Ascending aorta (tissue), 2 donors: ENCODE measurements at places on chromosomes 5 and 9.

- DNase-seq = no peak
Measured at GRCh38 chr5:177973066-177973635, 22.9 kb downstream of the PROP1 start.

- no peak for DNase-seq
Measured at GRCh38 chr9:6641961-6642360, 3.6 kb downstream of the GLDC start.

GRCh38 chr9:81771571-81771970, 82.2 kb upstream of the TLE1 start:
- DNase-seq = no peak

- no peak for DNase-seq
Measured at GRCh38 chr9:137639303-137640051, 20.7 kb downstream of the EHMT1 start.

GRCh38 chr9:36995927-36996705, 38.0 kb downstream of the PAX5 start:
- DNase-seq = no peak

DNA sequence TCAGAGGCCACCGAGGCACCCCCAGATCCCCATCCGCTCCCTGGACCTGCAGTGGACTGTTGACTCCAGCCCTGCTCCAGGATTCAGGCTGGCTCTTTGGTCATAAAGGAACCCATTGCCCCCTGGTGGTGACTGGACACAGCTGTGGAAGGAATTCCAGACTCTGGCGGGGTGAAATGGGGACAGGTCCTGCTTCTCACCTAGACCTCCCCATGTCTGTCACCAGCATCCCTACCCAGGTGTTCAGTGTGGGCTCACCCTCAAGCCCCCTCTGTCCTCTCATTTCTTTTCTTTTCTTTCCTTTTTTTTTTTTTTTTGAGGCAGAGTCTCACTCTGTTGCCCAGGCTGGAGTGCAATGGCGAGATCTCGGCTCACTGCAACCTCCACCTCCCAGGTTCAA, 25.5 kb upstream of the STXBP1 start:
- DNase-seq = peak; percentile 92

DNA sequence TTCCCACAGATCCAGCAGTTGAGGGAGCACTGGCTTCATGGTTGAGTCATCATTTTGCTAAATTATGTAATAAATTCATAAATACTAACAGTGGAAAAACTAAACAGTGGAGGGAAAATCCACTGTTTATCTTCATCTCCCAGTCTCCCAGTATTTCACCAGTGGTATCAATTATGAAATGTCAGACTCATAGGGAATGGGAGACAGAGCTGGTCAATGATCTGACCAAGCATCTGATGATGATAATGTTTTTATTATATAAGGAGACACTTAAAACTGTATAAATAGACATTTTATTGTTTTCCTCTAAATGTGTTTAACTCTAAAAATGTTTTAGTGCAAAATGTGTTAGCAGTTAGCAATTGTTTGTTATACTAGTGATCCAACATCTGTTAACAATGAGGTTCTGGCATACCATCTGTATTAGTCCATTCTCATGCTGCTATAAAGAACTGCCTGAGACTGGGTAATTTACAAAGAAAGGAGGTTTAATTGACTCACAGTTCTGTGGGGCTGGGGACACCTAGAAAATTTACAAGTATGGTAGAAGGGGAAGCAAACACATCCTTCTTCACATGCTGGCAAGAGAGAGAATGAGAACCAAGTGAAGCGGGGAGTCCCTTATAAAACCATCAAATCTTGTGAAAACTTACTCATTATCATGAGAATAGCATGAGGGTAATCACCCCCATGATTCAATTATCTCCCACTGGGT, 11.8 kb upstream of the REEP5 start:
- no peak for DNase-seq

DNA sequence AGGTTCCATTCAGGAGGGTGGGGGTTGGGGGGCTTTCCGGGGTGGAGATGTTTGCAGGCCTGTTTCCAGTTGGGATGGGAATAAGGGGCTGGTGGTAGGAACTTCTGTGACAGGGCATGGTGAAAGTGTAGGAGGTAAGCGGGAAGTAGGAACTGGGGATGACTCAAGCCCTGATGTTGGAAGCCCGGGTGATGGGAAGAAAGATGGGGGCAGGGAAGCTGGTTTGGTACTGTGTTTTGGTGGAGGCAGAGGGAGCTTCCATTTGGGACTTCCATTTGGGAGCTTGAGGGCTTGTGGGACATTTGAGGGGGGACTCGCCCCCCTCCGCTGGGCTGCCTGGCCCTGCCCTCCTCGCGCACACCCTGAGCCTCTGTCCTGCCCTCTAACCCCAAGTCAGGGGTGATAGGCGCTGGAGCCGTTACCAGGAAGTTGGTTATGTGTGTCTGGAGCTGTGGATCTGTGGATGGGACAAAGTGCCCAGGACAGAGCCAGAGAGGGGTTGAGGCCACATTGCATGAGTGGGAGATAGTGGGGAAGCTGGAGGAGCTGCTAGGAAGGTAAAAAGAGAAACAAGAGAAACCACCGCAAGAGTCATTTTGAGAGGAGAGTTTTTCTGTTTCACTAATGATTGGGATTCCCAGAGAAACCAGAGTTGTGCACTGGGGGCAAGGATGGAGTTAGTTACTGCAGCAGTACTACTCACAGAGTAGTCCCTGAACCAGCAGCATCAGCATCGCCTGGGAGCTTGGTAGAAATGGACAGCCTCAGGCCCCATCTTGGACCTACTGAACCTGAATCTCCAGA, 6.6 kb downstream of the RGS14 start:
- DNase-seq = no peak

- no peak for DNase-seq
Measured at GRCh38 chr9:79799691-79800335, 228.0 kb downstream of the TLE4 start.

GRCh38 chr9:92119586-92119985, 4.4 kb upstream of the SPTLC1 start:
- DNase-seq = no peak
